ENCODE measurements at places on chromosomes 2 and 18.

GRCh38 chr2:54955358-54956110 lies 94.7 kb downstream of the RTN4 start:
- DNase-seq, result no peak

GRCh38 chr2:148917431-148917830 lies 42.4 kb downstream of the KIF5C start:
- no peak for DNase-seq

DNA sequence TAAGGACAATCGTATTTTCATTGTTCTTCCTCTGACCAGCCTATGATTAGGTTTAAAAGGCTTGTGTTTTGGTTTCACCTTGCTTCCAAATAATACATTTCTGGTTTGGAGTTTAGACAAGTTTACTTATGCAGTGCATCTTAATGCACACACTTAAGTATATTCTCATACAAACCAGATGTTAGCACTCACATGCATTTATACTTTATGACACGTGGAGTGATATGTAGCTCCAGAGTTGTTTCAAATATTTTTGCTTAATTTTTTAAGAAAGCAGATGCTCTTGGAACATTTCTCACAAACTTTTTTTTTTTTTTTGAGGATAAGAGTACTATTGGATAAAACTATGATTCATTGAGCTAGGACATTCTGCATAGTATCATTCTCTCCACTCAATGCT lies 109.9 kb downstream of the PDE1A start:
- DNase-seq, result no peak

DNA sequence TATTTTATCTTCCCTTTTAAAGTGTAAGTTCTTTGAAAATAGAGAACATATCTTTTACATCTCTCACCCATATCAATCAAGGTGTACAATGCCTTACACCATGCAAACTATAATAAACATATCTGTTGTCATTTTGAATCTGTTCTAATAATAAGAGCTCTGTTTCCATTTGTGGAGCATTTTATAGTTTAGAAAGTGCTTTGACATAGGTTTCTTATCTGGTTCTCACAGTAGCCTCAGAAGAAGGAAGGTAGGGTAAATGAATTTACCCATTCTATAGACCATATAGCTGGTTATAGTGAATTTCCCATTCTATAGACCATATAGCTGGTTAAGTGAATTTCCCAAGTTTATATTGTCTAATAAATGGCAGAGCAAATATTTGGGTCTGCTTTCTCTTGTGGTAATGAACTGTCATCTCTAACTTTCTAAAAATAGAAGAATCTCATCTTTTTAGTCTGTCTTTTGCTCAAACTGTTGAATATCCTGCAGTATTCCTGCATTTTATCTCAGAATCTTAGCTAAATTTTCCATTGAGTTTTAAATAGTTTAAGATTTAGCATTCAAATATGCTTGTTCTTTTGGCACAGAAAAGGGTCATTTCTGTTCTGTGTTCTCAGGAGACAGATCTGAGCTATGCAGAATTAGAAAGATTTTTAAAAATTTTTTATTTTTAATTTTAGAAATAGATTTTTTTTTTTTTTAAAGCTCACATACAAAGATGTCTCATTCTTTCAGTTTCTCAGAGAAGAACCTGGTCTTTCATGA lies 80.7 kb upstream of the STON1 start:
- DNase-seq, result no peak

Measured in activated naive CD4-positive, alpha-beta T cell (primary cell).